Adrenal gland (tissue), 19 donors: ENCODE measurements at places on chromosomes 2 and 18.

DNA sequence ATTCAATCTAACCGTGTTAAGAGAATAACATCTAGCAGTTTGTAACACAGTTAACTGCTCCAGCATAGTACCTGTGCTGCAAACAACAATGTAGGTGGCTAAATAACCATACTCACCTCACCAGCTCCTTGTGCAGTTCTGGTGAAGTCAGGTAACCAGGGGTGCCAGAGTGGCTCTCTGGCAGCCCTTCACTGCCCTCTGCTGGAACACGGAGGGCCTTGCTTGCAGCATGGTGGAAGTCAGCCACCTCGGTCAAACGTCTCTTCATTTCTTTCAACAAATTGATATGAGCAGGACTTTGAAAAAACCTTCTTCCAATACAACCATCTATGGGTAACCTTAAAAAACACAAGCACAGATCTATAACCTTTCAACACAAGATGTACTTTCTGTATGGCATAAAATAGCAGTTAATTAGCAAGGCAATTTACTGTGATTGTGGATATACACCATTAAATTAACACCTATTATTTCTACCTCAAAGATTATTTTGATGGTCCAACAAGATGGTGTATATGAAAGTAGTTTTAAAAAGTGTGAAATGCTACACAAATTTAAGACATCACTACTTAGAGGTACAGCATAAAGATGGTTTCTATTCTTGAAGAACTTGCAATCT is 56.6 kb downstream of the EPG5 start:
- peak; percentile 53 for DNase-seq

GRCh38 chr2:58448065-58448507 is 207.0 kb upstream of the FANCL start:
- DNase-seq, result peak; percentile 86

DNA sequence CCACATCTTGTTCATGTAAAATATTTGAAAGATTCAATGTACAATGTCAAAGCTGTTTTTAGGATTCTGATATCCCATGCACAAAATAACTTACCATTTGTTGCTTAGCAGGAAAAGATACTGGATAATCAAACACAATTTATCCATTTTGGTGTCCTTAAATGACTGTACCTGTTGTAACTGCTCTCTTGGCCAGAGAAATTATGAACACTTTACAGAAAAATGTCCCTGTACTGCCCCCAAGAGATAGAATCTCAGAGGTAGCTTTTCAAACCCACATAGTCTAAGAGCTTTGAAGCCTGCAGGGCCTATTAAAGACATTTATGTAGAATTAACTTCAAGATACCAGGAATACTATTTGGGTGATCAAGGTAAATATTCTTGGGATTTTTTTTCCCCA is 12.2 kb upstream of the ME2 start:
- DNase-seq, result no peak

GRCh38 chr2:80413136-80413535 is 108.6 kb upstream of the LRRTM1 start:
- no peak for DNase-seq

DNA sequence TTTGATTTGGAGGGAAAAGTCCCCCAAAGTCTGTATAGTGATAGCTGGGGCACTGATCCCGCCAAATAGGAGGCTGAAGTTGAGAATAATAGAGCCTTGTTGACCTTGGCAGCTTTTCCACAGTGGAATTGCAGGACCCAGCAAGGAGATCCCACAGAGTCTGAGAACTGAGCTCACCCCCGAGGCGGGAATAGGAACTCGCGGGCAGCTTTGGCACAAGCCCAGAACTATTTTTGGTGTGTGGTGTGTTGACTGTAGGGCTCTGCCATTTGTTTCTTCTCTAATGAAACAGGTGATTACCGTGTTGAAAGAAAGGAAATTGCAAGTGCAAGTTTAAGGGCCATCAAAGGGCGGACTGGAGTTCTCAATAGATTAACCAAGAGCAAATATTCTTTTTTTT is 34.0 kb downstream of the SH3RF3 start:
- no peak for DNase-seq

DNA sequence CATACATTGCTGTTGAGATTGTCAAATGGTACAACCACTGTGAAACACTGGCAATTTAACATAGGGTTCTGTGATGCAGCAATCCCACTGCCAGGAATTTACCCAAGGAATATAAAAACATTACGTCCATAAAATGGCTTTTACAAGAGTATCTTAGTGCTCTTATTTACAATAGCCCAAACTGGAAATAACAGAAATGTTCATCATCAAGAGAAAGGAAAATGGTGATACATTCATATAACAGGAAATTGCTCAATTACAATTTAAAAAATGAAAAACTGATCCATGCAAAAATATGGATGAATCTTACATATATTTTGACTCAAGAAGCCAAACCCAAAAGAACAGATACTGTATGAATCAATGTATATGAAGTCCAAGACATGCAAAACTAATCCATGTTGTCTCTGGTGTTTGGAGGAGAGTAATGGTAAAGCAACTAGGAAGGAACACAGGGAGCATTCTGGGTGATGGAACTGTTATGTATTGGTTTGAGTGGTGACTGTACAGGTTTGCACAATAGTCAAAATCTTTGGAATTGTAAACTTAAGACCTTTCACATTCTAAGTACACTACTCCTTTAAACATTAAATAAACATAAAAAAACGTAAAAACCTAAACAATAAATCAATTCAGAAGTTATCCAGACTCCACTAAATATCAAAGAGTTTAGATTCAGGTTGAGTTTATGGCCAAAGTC is 104.8 kb upstream of the WDR75 start:
- DNase-seq, result no peak

DNA sequence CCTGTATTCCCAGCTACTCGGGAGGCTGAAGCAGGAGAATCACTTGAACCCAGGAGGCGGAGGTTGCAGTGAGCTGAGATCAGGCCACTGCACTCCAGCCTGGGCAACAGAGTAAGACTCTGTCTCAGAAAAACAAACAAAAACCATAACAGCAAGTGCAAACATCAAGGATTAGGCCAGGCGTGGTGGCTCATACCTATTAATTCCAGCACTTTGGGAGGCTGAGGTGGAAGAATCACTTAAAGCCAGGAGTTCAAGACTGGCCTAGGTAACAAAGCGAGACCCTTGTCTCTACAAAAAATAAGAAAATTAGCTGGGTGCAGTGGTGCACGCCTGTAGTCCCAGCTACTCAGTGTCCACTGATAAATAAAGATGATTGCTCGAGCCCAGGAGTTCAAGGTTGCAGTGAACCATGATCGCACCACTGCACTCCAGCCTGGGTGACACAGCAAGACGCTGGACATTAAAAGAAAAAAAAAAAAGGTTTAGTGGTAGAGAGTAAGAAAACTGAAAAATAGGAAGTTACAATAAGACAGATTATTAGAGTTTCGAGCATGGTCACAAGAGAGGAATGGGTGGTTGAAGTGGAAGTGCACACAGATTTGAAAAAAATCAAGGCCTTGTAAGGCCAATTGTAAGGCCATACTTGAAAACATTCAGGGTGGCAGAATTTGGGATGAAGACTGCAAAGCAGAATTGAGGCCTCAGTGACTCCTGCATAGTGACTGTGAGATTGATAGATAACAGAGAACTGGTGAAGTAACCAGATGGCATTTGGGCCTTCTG is 6.4 kb upstream of the KCMF1 start:
- DNase-seq, result peak; percentile 47

- no peak for DNase-seq
Observed at GRCh38 chr2:84940088-84940470, 30.9 kb upstream of the KCMF1 start.

- DNase-seq, result no peak
Observed at GRCh38 chr2:113167962-113168340, 5.8 kb upstream of the PSD4 start.

DNA sequence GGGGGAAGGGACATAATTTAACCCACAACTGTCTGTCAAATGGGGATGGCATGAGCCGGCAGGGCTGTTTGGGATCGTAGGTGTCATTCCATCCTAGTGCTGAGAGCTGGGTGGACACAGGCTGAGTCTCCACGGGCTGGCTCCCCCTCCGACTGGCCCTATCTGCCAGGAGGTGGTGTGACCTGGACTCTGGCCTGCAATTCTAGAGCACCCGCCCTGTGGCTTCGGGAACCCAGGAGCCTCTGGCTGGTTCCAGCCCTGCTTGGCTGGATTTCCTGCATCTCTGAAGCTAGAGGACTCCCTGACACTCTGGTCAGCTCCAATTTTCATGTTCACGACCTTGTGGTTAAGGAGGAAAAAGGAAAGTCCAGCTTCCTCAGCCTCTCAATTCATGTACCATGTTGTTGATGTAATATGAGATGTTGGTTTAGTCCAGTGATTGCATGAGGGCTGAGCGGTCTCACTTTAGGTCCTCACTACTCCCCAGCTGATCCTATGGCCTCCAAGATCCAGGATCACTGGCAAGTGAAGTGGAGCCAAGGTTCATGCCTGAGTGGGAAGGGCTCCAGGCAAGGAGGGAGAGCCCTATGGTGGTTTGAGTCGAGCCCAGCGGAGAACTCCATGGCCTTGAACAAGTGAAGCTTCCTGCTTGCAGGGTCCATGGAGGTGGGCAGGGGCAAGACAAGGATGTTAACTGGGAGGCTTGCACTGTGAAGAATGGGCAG is 169.1 kb downstream of the NDUFA10 start:
- peak; percentile 62 for DNase-seq

- no peak for DNase-seq
Observed at GRCh38 chr2:105952131-105952530, 207.4 kb downstream of the NCK2 start.

GRCh38 chr2:167749016-167749415 is 498.4 kb downstream of the STK39 start:
- DNase-seq, result no peak

DNA sequence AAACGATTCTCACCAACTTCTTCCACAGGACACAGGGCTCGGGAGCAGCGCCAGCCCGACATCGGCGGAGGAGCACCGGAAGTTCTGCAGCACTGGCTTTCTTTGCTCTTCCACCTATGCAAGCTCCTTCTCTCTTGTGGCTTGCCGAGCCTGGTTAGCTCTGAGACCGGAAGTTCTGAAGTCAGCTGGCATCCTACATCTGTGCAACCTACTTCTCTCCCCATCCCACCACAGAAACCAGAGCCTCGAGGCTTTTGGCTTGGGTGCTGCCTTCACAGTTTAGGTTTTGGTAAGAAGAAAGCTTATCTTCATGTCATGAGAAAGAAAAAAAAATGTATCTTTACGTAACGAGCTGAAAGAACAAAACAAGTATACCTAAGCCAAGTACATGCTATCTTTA is 111.7 kb downstream of the ANKRD44 start:
- DNase-seq, result peak; percentile 36

DNA sequence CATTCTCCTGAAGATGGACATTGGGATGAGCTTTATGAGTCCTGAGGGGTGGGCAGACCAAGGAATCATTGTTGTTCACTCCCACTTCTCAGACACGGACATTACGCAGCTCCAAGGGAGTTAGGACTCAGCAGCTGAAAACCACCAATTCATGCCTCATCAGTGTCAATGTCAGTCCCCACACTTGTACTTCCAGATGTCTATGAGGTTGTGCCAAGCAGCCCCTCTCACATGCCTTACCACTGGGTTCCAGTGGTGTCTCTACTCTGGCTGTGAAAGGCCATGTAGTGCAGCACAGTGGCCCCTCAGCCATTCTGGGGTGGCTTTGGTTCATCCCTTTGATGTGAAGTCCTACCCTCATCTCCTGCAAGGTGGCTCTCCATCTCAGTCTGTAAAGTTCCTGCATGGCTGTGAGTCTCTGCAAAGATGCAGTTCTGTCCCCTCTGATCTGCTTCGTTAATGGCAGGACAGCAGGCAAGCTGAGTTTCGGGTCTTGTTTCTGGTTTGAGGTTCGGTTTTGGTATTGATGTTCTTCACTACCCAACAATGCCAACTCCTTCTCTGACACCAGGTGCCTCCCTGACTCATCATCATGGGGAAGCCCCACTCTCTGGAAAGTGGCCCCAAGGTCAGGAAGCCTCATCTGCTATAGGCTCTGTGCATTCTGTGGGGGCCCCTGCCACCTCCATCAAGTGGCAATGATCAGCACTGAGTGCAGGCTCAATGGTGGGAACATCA is 14.0 kb upstream of the COL6A3 start:
- DNase-seq, result no peak

DNA sequence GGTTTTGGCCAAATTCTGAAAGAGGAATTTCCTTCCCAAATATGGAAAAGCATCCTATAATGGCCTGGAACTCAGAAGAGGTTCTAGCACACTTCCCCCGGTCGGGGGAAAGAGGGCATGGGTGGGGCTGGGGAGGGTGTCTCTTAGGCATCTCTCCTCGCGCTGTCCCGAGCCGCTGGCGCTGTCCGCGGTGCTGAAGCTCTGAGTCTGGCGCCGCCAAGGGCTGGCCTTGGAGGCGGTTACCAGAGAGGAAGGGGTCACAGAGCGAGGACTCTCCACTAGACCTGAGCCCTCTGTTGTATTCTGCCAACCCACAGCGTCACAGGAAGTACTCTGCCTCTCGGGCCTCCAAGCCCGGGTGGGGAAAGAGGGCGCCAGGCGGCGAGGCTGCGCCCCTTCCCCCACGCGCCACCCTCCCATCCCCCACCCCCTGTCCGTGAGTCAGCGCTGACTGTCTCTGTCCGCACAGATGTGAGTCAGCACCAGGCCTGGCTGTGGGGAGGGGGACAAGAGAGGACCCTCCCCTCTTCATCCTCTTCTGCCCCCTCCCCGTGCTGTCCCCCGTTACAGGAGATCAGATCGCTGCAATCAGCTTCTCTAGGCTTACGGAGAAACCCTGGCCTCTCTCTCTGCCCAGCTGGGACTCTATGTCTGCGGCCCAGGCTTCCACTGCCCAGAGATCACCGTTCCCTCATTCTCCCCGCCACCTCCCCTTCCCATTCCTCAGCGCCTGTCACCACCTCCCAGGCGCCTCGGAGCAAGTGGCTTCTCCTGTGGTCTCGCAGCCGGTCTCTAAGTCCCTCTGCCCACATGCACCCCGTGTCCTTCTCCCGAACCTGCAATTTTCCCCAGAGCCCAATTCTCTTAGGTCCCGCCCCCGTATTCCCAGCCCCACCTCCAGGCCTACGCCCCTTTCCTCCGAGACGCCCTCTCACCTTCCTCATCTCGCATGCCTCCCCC is 779 bp downstream of the PTPRN start:
- peak; percentile 66 for DNase-seq

GRCh38 chr18:7789856-7790552 is 222.9 kb downstream of the PTPRM start:
- no peak for DNase-seq

GRCh38 chr2:194566907-194567660 is 1089.9 kb upstream of the SLC39A10 start:
- DNase-seq, result no peak
